Uterus (tissue), 4 donors: ENCODE measurements at places on chromosomes 5 and 9.

GRCh38 chr5:142871363-142872193 lies 101.4 kb downstream of the ARHGAP26 start:
- H3K4me1 ChIP-seq: no peaks in the 10 kb centered on the region
- H3K27ac ChIP-seq: no peak overlapping the region
- H3K27me3 ChIP-seq: no peaks in the 10 kb centered on the region
- no peak overlapping the region for H3K4me3 ChIP-seq

GRCh38 chr9:98944057-98944733 lies 488 bp downstream of the COL15A1 start:
- H3K4me3 ChIP-seq: peak overlapping the region; percentile 70
- H3K27ac ChIP-seq: peak overlapping the region; percentile 73
- no peaks in the 10 kb centered on the region for H3K4me1 ChIP-seq
- H3K27me3 ChIP-seq: no peaks in the 10 kb centered on the region
- peak; percentile 38 for DNase-seq
- no peaks in the 10 kb centered on the region for H3K36me3 ChIP-seq

GRCh38 chr9:101139082-101139481 lies 110.6 kb downstream of the PLPPR1 start:
- no peak for DNase-seq
- H3K27me3 ChIP-seq: no peaks in the 10 kb centered on the region
- H3K27ac ChIP-seq: no peak overlapping the region
- H3K4me1 ChIP-seq: no peaks in the 10 kb centered on the region
- H3K36me3 ChIP-seq: no peaks in the 10 kb centered on the region

DNA sequence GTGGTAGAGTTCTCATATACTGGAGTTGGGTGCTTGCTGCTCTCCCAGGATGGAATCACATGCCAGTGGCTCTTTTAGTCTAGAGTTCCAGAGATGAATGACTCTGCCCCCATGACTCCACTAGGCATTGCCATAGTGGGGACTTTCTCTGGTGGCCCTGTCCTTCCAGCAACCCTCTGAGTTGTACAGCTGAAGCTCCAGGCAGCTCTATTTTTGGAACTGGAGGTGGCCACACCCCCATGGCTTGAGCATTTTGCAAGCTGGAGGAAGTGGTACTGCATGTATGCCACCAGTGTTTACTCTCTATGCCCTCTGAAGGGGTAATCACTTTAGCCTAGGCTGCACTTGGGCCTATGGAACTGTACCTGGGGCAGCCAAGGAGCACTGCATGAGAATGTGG lies 112.6 kb downstream of the RANBP17 start:
- no peaks in the 10 kb centered on the region for H3K36me3 ChIP-seq
- no peak overlapping the region for H3K4me3 ChIP-seq
- no peaks in the 10 kb centered on the region for H3K27me3 ChIP-seq
- no peak for DNase-seq

GRCh38 chr9:100674419-100675122 lies 96.7 kb downstream of the CAVIN4 start:
- DNase-seq: no peak
- no peaks in the 10 kb centered on the region for H3K27me3 ChIP-seq
- no peak overlapping the region for H3K4me3 ChIP-seq
- no peak overlapping the region for H3K27ac ChIP-seq

DNA sequence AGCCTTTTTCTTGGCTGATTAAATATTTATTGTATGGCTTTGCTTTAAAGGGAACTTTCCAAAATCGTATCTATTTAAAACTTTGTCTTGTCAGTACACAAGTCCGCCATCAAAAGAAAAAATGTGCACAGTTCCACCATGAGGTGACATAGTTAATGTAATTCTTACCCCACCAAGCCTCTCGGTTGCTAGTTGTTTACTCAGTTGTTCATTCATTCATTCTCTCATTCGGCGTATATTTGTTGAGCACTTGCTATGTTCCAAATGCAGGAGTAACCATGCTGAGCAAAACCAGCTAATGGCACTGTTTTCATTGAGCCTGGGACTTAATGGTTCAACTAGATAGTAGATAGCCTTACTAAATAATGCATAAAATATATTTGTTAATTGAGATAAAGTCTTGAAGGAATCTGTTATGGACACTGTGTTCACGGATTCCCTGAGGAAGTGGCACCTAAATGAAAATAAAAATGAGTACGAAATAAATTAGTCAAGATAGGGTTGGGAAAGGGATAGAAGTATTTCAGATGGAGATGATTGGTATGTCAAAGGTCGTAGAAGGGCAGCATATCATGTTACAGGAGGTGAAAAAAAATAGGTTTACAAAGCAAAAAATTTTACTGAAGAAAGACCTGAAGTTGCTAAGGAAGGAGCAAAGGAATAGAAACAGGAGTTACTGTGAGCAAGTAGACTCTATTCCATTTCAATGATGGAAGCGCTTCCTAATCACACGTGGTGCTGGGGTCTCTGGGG lies 1.5 kb downstream of the DCAF10 start:
- H3K27me3 ChIP-seq: no peaks in the 10 kb centered on the region
- no peak overlapping the region for H3K27ac ChIP-seq
- H3K36me3 ChIP-seq: no peaks in the 10 kb centered on the region
- H3K4me1 ChIP-seq: peaks cover 23% of the 10 kb centered on the region
- peak overlapping the region; percentile 81 for H3K4me3 ChIP-seq
- no peak for DNase-seq

GRCh38 chr5:39800042-39800601 lies 375.3 kb upstream of the DAB2 start:
- no peaks in the 10 kb centered on the region for H3K4me1 ChIP-seq
- H3K36me3 ChIP-seq: no peaks in the 10 kb centered on the region
- H3K4me3 ChIP-seq: no peak overlapping the region
- no peak for DNase-seq
- H3K27me3 ChIP-seq: no peaks in the 10 kb centered on the region

- peak overlapping the region; percentile 87 for H3K4me3 ChIP-seq
- peak overlapping the region; percentile 90 for H3K27ac ChIP-seq
- peaks cover 4% of the 10 kb centered on the region for H3K4me1 ChIP-seq
- DNase-seq: no peak
Observed at GRCh38 chr5:163437011-163437308, 435 bp upstream of the CCNG1 start.

DNA sequence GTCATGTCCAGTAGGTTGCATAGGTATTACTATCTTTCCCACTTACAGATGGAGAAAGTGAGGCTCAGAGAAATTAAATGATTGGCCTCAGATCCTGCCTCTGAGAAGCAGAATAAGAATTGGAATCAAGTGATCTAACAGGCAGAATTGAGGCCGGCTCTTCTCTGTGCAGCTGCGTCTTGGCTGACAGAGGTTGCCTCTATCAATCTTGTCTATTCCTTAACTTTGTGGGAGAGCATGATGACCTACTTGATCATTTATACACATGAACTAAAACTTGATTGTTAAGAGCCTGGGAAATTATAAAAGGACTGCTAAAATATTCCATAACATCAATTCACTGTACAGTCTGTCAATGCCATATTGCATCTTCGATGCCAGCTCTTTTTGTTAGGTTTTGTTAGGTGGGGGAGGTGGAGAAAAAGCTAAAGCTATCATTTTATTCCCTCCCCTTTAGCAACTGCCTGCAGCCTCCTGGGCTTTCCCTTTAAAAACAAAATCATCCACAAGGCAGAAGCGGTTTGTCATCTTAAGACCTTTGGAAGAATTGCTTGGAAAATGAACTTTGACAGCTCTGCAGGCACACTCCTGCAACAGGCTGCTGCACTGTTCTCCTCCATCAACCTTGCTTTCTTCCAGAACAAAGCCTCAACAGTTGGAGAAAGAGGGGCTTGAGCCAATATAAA lies 247.4 kb downstream of the SMARCA2 start:
- no peaks in the 10 kb centered on the region for H3K27me3 ChIP-seq
- H3K4me3 ChIP-seq: no peak overlapping the region
- no peak for DNase-seq
- H3K4me1 ChIP-seq: peaks cover 7% of the 10 kb centered on the region
- H3K36me3 ChIP-seq: no peaks in the 10 kb centered on the region
- no peak overlapping the region for H3K27ac ChIP-seq

DNA sequence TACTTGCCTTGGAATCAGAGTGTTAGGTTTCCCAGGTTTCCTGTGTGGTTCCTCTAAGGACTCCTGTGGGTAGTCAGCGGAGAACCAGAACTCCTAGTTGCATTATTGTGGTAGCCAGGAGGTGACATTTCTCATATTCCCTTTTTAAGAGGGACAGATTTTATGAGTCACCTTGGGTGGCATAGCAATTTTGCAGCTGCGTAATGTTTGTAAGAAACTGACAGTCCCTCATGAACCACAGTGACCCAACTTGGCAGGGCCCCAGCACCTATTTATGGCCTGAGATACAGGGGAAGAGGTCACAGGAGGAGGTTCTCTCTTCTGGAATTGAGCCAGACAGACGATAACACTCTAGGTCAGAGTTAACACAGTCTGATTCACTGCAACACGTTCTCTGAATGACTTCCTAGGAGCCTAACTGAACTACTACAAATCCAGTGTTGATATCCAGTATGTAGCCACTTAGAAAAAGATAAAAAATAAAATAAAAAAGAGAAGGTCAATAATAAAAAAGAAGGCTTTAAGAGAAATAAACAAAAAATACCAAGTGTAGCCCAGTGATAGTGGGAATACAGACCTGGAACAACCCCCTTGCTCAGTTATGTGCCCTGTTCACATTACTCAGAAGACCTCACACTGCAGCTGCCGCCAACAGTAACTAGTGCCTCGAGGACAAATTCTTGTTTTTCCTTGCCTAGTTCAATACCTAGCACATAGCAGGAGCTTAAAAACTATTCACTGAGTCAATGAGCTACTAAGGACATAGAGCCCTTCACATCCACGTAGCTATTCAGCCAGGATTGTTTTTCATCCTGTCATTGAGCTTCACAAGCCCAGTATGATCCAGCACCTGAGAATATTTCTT lies 50.7 kb upstream of the VLDLR start:
- no peaks in the 10 kb centered on the region for H3K36me3 ChIP-seq
- H3K4me1 ChIP-seq: peaks cover 12% of the 10 kb centered on the region
- H3K4me3 ChIP-seq: no peak overlapping the region
- H3K27ac ChIP-seq: no peak overlapping the region
- no peaks in the 10 kb centered on the region for H3K27me3 ChIP-seq

- H3K27ac ChIP-seq: no peak overlapping the region
- no peak for DNase-seq
- no peaks in the 10 kb centered on the region for H3K27me3 ChIP-seq
- H3K4me1 ChIP-seq: no peaks in the 10 kb centered on the region
Observed at GRCh38 chr5:56102889-56103288, 108.1 kb upstream of the IL6ST start.

DNA sequence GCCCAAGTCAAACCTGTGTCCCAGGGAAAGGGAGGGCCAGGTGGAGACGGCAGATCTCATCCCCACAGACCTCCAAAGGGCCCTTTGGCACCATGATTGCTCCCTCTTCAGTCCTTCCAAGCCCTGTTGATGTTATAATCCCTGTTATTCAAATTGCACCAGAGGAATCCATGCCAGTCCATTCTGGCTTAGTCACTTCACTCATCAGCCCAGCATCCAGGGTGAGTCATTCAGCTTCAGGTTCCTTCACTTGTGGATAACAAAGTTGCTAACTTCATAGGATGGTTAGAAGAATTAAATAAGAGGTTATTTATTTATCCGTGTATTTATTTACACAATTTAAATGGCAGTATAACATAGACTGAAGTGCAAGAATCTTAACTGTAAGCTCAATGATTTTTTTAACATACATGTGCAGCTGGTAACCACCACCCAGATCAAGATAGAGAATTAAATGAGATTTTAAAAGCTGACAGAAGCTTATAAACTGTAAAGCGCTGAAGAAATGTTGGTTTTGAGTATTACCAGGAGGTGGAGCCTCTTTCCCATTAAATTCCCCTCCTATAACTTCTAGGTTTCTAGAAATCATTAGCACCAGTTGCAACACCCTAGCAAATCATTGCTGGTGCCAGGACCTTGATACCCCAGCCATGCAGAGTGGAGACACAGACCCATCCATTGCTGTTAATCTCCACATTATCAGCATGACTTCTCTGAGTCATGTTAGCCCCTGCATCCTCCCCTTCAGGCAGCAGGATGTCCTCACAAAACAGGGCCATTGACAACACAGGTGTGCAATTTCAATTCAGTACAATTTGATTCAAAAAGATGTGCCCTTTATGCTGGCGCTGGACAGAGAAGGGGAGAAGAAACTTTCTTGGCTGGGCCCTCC lies 77.4 kb downstream of the SEC61B start:
- H3K4me1 ChIP-seq: no peaks in the 10 kb centered on the region
- H3K27ac ChIP-seq: no peak overlapping the region
- no peaks in the 10 kb centered on the region for H3K27me3 ChIP-seq
- H3K36me3 ChIP-seq: no peaks in the 10 kb centered on the region
- H3K4me3 ChIP-seq: no peak overlapping the region
- DNase-seq: no peak

- H3K27ac ChIP-seq: no peak overlapping the region
- H3K27me3 ChIP-seq: no peaks in the 10 kb centered on the region
- DNase-seq: no peak
- H3K4me1 ChIP-seq: no peaks in the 10 kb centered on the region
- H3K4me3 ChIP-seq: no peak overlapping the region
Observed at GRCh38 chr5:348726-349125, 27.2 kb downstream of the AHRR start.

- no peak overlapping the region for H3K4me3 ChIP-seq
- no peaks in the 10 kb centered on the region for H3K36me3 ChIP-seq
- DNase-seq: no peak
- H3K27ac ChIP-seq: no peak overlapping the region
- H3K27me3 ChIP-seq: no peaks in the 10 kb centered on the region
Observed at GRCh38 chr5:175471628-175472027, 6.7 kb upstream of the SFXN1 start.

GRCh38 chr5:71586052-71586940 lies 844 bp upstream of the MCCC2 start:
- no peak for DNase-seq
- H3K27me3 ChIP-seq: no peaks in the 10 kb centered on the region
- peak overlapping the region; percentile 72 for H3K4me3 ChIP-seq
- no peaks in the 10 kb centered on the region for H3K36me3 ChIP-seq
- H3K27ac ChIP-seq: peak overlapping the region; percentile 81
- H3K4me1 ChIP-seq: no peaks in the 10 kb centered on the region

DNA sequence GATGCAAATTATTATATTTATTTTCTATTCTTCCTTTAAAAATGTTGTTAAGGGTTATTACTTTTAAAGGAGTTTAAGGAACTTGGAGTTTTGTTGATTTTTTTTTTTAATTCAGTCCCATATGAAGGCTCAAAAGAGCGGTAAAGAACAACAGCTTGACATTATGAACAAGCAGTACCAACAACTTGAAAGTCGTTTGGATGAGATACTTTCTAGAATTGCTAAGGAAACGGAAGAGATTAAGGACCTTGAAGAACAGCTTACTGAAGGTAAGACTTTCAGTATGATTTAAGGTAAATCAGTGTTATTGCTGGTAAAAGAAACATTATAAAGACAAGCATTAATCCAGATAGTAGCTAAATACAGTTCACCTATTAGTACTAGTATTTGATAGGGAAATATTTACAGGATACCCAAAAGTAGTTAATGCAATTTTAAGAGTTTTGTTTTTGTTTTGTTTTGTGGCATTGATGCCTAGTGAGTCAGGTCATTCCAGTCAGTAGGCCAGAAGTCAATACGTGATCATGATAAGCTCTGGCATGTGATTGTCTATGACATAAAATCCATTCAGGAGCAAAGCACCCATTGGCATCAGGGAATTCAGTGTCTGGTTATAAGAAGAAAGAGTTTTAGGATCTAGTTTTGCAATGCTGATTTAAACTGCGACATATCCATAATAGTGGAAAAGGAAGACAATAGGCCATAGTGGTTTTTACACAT lies 49.2 kb downstream of the CNTRL start:
- no peak overlapping the region for H3K27ac ChIP-seq
- H3K4me3 ChIP-seq: no peak overlapping the region
- no peaks in the 10 kb centered on the region for H3K4me1 ChIP-seq
- H3K36me3 ChIP-seq: no peaks in the 10 kb centered on the region
